ENCODE measurements at places on chromosomes 7 and 10.
A peak's percentile ranks its signal among the peaks of the same experiment; 100 is the strongest.

DNA sequence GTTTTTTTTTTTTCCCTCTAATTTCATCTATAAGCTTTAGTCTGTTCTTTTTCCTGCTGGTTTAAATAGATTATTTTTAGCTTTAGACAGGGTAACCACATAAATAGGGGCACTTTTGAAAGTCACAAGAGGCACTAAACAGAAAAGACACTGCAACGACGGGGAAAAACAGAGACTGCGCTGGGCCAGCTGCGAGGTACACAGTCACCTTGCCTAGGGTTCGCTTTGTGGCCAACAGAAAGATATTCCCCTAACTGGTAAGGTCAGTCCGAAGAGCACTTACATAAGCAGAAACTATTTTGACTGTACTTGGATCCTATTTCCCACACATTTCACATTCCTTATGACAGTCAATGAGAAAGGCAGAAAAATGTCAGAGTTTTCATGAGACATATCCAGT is 175.6 kb upstream of the PHF14 start:
- no peak for DNase-seq

DNA sequence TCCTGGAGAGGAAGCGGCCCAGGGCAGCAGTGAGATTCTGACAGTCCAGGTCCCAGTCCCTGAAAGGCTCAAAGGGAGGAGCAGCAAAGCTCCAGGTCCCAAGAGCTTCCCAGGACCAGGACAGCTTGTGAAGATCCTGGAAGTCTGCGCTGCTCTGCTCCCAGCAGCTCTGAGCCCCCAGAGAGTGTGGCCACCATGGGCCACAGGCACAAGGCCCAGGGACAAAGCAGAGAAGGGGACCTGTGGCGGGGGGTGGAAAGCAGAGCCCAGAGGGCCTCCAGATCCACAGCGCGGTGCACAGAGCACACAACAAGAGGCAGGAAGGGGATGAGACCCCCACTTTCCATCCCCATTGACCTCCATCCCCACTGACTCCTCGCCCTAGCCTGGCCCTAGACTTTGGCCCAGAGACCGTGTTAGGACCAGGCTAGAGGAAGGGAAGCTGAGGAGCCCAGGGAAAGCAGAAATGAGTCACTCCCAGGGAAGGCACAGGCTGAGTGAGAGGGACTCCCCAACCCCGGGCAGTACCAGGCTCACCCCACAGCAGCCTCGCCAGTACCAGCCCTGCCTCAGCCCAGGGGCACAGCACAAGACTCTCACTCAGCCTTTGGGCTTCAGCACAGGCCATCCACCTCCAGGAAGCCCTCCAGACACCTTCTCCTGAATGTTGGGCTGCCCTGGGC is 75.5 kb downstream of the GRID1 start:
- no peak for DNase-seq

- DNase-seq = no peak
Observed at GRCh38 chr10:85458324-85458723, 908.3 kb downstream of the GRID1 start.

DNA sequence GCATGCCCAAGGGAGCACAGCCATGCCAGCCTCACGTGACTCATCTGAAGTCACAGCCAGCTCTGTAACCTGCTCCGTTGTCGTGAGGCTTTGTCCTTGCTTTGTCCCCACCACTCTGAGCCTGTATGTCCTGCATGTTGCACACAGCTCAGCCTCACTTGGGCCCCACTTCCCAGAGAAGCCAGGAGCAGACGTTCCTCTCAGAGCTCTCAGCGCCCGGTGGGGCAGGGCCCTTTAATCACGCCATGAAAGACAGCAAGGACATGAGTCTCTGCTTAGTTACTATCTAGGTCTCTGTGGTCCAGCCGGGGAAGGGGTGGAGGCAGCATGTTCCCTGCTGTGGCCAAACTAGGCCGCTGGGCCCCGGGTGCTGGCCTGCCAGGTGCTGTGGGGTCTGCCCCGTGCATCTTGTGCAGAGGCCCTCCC is 127.4 kb upstream of the FAM20C start:
- DNase-seq = no peak

DNA sequence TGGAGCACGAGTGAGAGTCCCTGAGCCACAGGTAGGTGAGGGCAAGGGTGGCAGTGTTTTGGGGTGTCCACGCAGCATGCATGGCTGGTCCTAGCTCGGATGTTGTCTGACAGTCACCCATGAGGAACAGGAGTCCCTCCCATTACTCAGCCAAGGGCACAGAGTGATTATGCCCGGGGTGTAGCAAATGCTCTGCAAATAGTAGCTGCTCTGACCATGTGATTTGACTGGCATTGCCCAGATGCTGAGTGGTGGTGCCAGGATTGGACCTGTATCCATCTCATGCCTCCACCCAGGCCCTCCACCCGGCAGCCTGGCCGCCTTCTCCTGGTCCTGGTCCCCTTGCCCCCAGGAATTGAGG is 150.8 kb downstream of the GRK5 start:
- no peak for DNase-seq

- DNase-seq = no peak
Observed at GRCh38 chr7:87354749-87355148, 9.3 kb downstream of the CROT start.

DNA sequence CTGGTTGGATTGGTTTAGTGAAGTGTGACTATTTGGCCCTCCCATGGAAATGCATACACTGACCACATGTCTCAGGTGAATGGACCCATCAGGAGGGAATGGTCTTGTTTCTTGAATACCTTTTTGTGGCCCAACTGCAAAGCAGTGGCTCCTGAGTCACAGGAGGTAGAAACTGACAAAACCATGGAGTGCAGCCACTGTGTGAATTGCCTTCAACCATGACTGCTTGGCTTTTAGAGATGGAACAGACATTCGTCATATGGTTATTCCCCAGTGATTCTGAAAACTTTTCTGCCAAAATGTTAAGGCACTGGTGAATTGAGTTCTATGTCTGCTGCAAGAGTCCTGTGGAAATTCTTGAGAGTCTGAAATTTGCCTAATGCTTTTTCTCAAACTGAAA is 64.7 kb downstream of the CDK14 start:
- no peak for DNase-seq

DNA sequence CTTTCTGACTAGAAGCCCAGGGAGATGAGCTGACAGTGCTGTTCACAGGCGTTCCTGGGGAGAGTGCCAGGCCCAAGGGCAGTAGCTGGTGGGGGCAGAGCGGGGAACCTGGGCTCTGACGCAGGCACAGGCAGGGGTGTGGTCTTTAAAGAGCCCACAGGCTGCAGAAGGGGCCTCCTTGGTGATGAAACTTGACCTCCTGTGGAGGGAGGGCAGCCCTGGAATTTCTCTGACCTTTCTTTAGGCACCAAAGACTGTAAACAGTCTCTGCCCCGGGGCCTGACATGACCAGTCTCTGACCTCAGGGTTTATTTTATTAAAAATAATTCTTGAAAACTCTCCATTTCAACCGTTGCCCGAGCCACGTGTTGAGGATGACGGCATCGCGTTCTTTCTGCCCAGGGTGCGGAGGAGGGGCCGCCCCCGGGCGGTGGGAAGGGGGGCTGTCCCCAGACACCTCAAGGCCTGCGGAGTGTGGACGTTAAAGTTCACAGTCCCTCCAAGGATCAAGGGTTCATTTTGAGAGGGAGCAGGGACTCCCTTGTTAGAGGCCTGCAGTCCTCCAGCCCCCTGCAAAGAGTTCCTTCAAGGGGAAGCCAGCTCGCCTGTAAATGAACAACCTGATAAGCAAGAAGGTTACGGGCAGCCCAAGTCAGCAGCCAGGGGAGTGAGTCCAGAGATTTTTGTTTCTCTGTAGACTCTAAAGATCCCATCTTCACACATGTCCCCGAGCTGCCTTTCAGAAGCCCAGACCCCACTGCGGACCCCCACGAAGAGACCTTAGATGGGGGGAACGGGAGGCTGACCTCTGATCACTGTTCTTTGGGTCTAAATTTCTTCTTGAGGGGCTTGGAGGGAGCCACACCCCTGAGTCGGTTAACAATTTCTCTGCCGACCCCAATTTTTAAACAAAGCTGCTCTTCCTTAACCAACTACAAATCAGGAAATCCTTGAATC is 128.9 kb downstream of the VIPR2 start:
- DNase-seq = no peak

- no peak for DNase-seq
Observed at GRCh38 chr10:100774876-100775275, 29.5 kb downstream of the PAX2 start.

- peak; percentile 37 for DNase-seq
Observed at GRCh38 chr7:123494193-123494796, 40.1 kb downstream of the IQUB start.

GRCh38 chr7:1401011-1401410 is 58.3 kb downstream of the MICALL2 start:
- no peak for DNase-seq

GRCh38 chr7:115356999-115357702 is 435.3 kb downstream of the MDFIC start:
- no peak for DNase-seq

- DNase-seq = peak; percentile 23
Observed at GRCh38 chr10:9052767-9053166, 998.3 kb downstream of the GATA3 start.

DNA sequence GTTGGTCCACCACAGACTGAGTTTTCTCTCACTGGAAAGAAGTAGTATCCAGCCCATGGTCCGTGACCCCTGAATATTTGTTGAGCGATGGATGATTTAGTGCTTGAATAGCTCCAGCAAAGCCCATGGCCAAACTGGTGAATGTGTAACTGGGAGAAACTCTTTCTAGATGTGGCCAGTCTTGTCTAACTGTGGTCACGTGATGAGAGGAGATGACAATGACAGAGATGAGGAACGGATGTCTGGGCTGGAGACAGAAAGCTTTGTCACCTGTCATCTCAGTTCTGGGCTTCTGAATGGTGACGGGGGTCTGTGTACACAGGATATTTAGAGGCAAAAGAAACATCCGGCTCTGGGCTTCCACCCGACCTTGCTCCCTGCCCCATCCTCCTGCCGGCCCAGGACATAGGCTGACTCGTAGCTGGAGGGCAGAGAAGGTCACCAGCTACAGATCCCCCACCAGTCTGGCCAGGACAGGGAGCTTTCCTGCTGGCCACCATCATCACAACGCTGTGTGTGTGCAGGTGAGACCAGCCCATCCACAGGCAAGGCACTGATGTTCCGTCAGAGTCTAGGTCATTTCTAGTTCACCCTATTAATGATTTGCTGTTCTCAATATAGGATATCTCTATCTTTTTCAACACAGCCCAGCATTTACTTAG is 152.5 kb upstream of the TNS3 start:
- no peak for DNase-seq

GRCh38 chr7:82700741-82701140 is 257.2 kb upstream of the CACNA2D1 start:
- DNase-seq = no peak

- no peak for DNase-seq
Observed at GRCh38 chr7:135965602-135966001, 11.6 kb downstream of the MTPN start.

DNA sequence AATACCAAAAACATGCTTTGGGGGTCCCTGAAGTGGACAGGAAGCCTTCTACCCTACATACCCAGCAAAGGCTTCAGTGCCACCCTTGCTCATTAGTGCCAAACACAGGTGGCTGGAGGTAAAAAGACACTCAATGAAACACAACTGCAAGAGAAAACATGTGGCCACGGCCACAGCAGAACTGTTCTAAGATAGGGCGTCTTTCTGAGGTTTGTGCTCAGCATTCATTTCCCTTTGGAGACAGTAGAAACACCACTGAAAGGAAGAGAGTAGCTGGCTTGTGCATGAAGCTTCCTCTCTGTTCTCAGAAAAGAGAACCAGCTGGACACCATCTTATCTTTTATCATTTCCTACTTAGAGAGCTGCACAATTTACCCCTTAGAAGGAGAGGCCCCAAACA is 143.0 kb downstream of the PLXNA4 start:
- peak; percentile 13 for DNase-seq

GRCh38 chr7:127485482-127485881 is 93.0 kb upstream of the ZNF800 start:
- no peak for DNase-seq

- DNase-seq = no peak
Observed at GRCh38 chr7:70071766-70072165, 473.5 kb downstream of the AUTS2 start.

GRCh38 chr7:112395411-112395810 is 54.8 kb upstream of the IFRD1 start:
- no peak for DNase-seq

DNA sequence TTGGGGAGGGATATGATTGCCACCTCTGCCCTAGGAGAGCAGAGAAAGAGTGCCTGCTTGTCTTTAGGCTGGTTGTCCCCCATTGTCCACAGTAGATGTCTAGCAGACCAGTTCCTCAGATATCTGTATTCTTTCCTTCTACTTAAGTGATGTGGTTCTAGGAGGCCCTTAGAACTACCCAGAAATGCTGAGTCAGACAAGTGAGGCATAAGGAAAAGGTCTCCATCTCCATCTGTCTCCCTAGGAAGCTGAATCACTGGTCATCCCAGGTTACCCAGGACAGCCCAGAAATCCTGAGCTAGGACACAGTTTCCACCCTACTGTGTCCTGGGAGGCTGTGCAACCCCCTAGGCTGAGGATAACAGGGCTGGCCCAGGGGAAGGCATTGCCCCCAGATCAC is 93.4 kb upstream of the INHBA start:
- no peak for DNase-seq
